Skeletal muscle tissue (tissue), 5 donors: ENCODE measurements at places on chromosomes 4 and X. TPM values are rescaled to one million over a fixed set of nuclear protein-coding genes. Genes with fewer than 3 reads are reported as not detected.

The TMSB15A gene
- total RNA-seq, result 6.3 TPM

The PPARGC1A gene
- 12.5 TPM for total RNA-seq

The GYG2 gene
- total RNA-seq, result 7.8 TPM

The CXCL8 gene
- total RNA-seq, result 1.0 TPM

The SOWAHB gene
- total RNA-seq, result under 0.01 TPM

The CLCN5 gene
- 91.3 TPM for total RNA-seq

The TMEM156 gene
- under 0.01 TPM for total RNA-seq

The CFP gene
- total RNA-seq, result 3.7 TPM

The SRPX gene
- total RNA-seq, result 39.7 TPM

The TBX22 gene
- under 0.01 TPM for total RNA-seq

The RNF175 gene
- total RNA-seq, result not detected

The ANKRD50 gene
- total RNA-seq, result 77.8 TPM

The RBM46 gene
- not detected for total RNA-seq

The ZAR1 gene
- not detected for total RNA-seq

The NXF2B gene
- total RNA-seq, result not detected

The H2BW2 gene
- total RNA-seq, result not detected

The SHROOM2 gene
- 2.1 TPM for total RNA-seq

The TBCK gene
- total RNA-seq, result 55.8 TPM

The GLUD2 gene
- 3.7 TPM for total RNA-seq

The IQCM gene
- total RNA-seq, result not detected

The FAM184B gene
- total RNA-seq, result 4.2 TPM

The INTU gene
- total RNA-seq, result 9.9 TPM

The MTMR8 gene
- 2.6 TPM for total RNA-seq

The SYN1 gene
- total RNA-seq, result not detected

The IL21 gene
- not detected for total RNA-seq

The ASB9 gene
- 3.7 TPM for total RNA-seq

The DDIT4L gene
- 61.6 TPM for total RNA-seq
